Naive B cell (primary cell): ENCODE measurements at places on chromosomes 5 and 9. TPM values are rescaled to one million over a fixed set of nuclear protein-coding genes. Genes with fewer than 3 reads are reported as not detected.

DNA sequence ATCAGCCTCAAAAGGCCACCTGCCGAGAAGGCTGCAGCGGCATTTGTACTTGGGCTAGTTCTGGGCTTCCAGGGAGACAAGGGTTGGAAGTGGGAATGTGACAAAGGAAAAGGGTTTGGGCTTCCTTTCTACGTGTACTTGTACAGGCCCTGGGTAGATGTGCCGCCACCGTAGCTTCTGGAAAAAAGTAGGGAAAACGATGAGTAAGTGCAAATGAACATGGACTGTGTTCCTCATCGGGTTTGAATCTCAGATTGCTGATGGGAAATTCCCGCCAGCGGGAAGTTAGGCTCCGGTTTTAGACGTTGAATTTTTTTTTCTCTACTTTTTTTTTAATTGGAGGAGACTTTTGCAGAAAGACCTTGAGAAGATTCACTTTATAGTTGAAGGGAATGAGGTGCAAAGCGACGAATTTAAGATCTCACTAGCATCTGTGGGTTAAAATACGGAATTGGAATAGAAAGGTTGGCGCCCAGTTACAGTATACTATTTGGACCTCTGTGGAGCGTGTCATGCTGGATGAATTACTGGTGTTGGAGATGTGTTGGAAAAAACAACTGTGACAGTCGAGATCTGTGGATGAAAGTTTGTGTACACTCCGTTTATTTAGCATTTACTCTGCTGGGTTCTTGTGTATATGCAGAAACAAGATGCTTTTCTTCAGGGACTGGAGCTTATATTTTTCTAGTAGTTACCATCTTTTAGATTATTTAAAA, 1.2 kb downstream of the G3BP1 start:
- peaks cover 11% of the 10 kb centered on the region for H3K36me3 ChIP-seq
- peaks cover 49% of the 10 kb centered on the region for H3K4me1 ChIP-seq
- no peak for DNase-seq

GRCh38 chr9:38329968-38330367, 62.5 kb upstream of the ALDH1B1 start:
- no peak overlapping the region for H3K4me3 ChIP-seq
- DNase-seq, result no peak
- no peaks in the 10 kb centered on the region for H3K4me1 ChIP-seq
- H3K27ac ChIP-seq, result no peak overlapping the region

DNA sequence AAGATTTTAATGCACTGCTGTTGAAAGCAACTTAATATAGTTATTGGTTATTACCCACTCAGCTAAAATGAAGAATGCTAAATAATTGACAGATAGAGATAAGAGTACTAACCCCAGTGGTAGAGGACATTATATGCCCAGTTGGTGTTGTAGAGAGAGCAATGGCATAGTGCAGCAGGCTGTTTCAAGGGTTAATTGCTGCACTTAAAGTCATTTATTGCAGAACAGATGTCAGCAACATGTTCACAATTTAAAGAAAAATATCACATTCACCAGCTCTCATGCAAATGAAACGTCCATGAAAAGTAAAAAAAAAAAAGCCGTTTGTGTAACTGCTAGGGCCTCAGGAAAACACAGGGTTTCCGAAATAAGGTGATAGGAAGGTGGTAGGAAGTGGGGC, 254.6 kb downstream of the MTRR start:
- H3K4me1 ChIP-seq, result no peaks in the 10 kb centered on the region
- no peaks in the 10 kb centered on the region for H3K27me3 ChIP-seq
- no peak overlapping the region for H3K4me3 ChIP-seq
- no peaks in the 10 kb centered on the region for H3K36me3 ChIP-seq

The C6 gene
- polyA plus RNA-seq, result not detected
